ENCODE measurements at places on chromosomes 2 and 18. TPM values are rescaled to one million over a fixed set of nuclear protein-coding genes. Genes with fewer than 3 reads are reported as not detected.

The MFSD2B gene
- total RNA-seq = 0.89 TPM

The CFC1 gene
- total RNA-seq = 9.1 TPM

The DPYSL5 gene
- total RNA-seq = 0.09 TPM

The SPC25 gene
- 0.67 TPM for total RNA-seq

The ALPI gene
- not detected for total RNA-seq

GRCh38 chr2:167697194-167697593 is 550.2 kb downstream of the STK39 start:
- DNase-seq = no peak

DNA sequence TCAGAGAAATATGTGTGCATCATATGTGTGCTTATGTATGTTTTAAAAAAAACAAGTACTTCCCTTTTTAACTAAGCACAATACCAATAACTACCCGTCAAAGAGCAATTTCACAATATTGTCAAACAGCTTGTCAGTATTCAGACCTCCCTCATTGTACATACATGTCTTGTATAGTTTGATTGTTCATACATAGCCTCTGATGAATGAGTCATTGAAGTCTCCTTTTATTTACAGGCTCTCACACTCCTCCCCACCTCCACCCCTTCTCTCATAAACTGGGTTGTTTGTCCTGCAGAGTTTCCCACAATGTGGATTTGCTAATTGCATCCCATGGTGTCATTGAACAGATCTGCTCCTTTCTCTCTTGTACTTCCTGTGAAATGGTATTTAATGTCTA is 132.8 kb upstream of the L3MBTL4 start:
- DNase-seq = no peak

DNA sequence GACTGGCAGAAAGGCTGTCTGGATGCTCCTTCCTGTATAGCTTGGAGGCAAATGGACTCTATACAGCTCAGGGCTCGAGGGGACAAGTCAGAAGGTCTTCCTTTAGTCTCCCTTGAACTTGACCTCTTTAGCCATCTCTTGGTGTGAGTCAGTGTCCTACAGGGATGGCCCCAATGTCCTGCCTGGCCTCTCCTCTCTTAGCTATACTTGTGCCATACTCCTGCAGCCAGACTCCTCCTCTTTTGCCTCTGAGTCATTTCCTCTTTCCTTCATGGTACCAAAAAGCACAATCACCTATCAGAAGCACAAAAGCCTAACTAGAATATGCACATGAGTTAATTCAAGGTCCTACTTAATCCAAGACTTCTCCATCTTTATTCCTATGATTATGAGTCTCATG is 112.7 kb downstream of the XRCC5 start:
- DNase-seq = no peak

DNA sequence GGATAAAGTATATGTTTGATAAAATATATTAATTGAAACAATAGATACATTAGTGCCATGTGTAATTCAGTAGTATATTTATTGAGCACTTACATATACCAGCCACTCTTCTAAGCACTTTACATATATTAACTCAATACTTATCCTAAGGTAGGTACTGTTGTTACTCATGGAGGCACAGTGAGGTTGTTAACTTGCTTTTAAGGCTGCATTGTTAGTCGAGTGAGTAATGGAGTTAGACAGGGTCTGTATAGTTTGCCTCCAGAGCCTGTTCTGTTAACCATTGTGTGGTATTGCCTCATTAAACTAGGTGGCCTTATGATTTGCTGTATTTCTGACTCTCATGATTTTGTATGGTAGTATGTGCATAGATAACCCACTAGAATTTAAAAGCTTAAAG is 44.2 kb downstream of the LCLAT1 start:
- no peak for DNase-seq

GRCh38 chr2:1599301-1600085 is 144.8 kb downstream of the PXDN start:
- no peak for DNase-seq

GRCh38 chr2:55420439-55420725 is 726 bp upstream of the CCDC88A start:
- DNase-seq = no peak

DNA sequence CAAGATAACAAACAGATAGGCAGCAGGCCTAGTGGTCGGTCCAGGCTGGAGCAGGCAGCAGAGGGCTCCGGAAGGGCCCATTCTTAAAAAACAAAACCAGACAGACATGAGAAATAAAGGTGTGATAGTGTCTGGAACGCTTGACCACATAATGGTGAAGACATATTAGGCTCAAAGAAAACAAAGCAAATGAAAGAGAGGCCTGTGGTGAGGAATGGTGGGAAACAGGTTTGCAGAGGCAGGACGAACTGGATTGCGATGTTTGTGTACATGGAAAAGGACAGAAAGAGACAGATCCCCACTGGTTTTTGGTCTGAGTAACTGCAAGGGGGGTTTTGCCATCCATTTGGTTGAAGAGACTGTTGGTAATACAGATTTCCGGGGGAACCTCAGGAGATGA is 19.9 kb downstream of the QPCT start:
- DNase-seq = no peak

DNA sequence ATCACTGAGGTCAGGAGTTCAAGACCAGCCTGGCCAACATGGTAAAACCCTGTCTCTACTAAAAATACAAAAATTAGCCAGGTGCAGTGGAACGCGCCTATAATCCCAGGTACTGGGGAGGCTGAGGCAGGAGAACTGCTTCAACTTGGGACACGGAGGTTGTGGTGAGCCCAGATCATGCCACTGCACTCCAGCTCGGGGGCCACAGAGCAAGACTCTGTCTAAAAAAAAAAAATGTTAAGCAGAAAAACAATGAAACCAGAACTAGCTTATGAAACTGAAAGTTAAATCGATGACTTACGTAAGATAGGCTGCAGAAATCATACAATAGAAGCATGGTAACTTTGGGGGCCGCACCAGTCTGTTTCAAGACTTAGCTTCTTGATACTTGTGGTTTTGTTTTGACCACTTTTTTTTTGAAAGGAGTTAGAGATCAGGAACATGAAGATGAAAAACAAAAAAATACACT is 6.2 kb upstream of the GPR155 start:
- DNase-seq = no peak

GRCh38 chr2:237624565-237624964 is 2.8 kb upstream of the LRRFIP1 start:
- no peak for DNase-seq

DNA sequence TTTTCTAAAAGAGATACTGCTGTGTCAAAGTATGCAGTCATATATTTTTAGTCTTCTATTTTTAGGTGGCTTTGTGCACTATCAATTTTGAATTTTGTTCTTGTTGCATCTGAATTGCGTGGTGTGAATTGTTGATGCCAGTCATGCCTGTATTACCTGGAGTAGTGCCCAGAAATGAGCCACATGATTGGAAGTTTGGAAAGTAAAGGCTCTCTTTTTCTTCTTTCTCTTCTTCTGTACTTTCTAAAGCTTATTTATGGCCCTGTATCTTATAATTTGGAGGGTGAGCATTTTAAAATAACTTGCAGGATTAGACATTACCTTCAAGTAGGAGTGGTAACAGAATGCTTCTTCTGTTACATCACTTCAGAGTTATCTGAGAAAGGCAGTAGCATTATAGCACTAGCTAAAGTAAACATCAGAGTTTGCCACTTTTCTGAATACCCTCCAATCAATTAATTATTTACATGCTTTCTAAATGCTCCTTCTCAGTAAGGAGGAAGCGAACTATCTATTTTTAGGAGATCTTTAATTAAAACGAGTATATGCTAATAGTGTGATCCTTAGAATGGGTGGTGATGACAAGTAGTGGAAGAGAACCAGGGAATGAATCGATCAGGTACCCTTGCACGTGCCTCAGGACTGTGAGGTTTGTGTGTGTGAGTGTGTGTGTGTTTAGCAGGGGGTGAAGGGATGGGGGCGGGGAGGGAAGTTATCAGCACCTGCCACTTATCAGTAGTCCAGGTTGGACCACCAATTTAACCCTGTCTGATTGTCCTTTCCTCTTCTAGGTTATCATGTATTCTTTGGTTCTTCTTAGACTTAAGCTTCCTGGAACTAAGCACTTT is 112.5 kb downstream of the MAP3K20 start:
- no peak for DNase-seq

- DNase-seq = peak; percentile 55
These were observed 677.6 kb upstream of the ID2 start for GRCh38 chr2:8004250-8004681.

DNA sequence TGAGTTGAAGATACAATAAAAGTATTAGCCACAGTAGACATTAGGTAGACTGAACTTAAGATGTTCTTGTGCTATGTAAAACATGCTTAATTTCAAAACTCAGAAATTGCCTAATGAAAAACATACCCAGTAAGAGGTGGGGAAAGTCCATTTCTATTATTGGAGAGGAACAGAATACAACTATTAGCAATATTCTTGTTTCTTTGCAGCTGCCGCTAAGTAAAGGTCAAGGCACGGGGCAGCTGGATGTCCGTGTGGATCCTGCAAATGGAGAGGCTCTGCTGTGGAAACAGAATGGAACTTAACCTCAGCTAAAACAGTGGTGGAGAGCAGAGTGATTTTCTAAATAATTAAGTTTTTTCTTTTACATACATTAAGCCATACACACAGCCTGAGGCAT is 139.2 kb upstream of the ARHGAP28 start:
- no peak for DNase-seq

DNA sequence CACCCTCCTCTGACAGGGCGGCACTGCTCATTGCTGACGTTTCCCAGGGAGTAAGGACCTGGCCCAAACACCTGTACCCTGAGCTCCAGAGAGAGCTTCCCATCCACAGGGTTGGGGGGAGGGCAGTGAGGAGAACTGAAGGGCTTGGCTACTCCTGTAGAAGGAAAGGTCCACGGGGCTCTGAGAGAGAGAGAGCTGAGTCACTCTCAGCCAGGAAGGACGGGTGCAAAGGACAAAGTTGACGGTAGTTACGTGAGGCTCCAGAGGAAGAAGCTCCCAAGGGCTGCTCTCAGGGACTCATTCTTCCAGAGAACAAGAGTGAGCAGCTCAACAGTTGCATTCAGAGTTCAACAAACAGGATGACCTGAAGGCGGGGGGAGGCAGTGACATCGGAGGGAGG is 852.5 kb downstream of the GALR1 start:
- DNase-seq = no peak

GRCh38 chr2:219421323-219421722 is 3.1 kb downstream of the DES start:
- no peak for DNase-seq

DNA sequence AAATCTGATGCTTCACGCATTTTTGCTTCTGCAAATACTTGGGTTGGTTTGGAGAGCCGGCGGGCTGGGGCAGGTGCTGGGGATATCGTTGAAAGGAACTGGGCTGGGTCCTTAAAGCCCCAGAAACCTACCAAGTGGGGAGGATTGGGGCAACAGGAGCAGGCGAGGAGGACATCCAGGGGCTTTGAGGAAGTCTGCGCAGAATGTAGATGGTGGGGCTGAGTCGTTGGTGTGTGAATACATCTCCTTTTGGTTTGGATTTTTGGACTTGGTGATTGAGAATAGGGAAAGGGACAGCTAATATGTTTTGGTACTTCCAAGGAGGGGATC is 1.1 kb downstream of the DCC start:
- no peak for DNase-seq

GRCh38 chr2:205276116-205276777 is 406.1 kb upstream of the NRP2 start:
- DNase-seq = no peak

DNA sequence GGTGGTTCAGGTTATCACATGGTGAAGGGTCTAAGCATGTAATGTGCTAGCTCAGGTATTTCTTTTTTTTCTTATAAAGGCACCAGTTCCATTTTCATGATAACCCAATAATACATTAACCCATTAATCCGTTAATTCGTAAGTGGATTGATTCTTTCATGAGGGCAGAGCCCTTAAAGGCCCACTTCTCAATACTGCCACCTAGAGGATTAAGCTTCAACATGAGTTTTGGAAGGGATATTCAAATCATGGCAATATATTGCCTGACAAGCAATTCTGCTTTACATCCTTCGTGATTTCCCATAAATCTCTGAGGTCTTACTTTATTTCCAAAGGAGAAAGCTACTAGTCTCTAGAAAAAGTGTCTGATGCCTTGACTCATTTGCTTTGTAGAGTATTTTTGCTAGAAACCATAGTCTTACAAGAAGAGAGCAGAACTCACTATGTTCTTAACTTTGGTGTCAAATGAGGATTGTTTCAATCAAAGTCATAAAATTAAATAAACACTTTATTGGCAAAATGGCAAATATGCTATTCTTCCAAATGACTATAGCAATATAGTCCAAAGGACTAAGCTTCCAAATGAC is 271.3 kb downstream of the KCNS3 start:
- no peak for DNase-seq

- DNase-seq = peak; percentile 74
These were observed 555.8 kb upstream of the SALL3 start for GRCh38 chr18:78423811-78424210.

DNA sequence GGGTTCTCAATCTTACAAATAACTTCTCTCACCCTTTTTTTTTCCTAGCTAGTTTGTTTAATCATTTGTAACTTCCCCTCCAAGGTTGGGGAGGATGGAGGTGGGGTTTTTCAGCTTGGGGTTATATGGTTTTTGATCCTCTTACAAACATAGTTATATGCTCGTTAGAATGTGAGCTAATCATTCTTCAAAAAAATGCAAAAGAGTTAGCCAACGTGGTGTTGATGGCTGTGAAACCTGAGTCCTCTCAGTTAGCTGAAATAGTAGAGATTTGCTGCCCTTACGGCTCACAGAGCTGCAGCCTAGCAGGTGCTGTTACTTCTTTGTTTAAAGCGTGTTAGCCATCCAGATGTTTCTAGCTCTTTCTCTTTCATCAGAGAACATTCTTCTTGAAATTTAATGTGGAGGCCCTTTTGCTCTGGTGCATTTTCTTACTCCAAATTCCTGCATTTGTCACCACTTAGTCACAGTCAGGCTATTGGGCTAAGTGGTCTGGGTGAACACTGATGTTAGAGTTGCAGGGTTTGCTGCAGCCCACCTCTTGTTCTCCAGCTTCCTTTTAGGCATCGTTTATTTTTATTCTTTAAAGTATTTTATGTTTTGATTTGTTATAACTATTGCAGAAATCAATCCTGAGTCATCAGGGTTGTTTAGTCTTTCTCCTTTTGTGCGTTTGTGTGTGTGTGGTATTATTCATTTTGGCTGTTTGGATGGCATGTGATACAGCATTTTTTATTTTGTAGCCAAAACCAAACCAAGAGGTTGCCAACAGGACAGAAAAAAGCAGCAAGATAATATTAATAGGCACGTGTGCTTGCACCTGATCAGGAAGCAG is 41.1 kb downstream of the LIMS1 start:
- DNase-seq = no peak

DNA sequence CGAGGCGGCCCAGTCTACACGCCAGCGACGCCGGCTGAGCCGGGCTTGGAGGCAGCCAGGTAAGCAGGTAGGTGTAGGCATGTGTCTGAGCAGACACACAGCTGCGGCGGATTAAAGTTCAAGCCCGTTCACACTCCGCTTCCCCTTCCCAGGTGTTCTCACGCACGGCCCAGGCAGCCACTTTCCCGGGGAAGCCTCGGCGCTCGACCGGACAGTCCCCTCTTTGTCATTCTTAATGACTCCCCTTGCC is 367 bp downstream of the TGFA start:
- DNase-seq = no peak

DNA sequence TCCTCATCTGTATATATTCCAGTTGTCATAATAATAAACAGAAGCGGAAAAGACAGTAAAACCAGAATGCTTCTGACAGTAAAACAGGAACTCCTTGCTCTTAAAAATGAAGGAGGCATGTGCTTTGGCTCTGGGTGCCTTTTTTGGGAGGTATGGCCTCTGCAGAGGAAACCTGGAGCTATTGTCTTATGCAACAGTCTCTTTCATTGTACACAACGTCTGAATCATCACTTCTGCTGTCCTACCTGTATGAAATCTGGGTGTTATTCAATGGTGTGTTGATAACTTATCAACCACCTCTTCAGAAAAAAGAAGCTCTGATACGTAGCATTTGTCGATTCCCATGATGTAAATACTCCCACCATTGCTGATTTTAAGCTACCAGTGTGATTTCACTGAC is 64.8 kb downstream of the CDCA7 start:
- DNase-seq = no peak

Data from lung (tissue), 17 donors.